ENCODE measurements at places on chromosomes 1 and 21.
A peak's percentile ranks its signal among the peaks of the same experiment; 100 is the strongest.

DNA sequence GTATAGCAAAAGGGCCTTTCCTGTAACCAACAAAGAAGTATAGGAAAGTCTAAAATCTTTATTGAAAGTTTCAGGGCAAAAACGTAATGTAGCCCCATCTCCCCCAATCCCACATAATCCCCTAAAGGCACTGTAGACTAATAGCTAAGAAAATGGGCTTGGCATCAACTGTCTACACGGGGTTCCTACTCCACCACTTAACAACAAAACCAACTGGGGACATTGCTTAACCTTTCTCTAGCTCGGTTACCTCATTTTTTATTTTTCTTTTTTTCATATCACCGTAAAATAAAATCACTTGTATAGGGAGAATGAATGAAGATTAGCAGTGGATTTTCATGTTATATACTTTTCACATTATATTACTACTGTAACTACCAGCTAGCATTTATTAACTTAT, 12.3 kb downstream of the MACF1 start:
- DNase-seq = no peak

DNA sequence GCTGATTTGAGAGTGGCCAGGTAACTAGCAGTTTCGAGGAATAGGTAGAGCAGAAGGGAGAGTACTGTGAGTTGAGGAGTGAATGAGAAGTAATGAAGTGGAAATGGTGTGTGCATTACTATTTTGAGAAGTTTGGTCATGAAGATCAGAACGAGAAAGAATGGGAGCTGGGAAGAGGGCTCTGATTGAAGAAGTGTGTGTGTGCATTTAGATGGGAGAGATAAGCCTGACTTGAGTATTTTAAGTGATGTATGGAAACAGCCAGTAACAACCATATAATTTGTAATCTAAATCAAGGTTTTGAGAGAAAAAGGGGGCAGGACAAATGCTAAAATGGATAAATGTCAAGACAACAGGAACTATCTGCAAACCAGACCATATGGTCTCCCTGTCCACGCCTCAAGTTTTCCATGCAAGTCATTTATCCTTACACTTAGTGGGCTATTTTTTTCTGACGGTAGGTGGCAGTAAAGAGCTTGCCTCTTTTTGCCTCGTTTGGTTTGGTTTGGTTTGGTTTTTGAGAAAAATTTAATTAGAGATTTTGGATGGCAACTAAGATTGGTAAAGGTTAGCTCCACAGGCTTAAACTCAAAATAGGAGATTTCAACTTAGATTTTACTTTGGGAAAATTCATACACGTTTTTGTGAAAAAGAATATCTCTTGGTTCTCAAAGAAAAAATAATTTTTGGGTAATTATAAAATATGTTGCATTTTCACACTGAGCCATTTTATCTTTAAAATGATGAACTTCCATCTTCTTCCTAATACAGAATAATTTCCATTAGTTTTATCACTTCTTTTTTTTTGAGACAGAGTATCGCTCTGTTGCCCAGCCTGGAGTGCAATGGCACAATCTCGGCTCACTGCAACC, 9.5 kb upstream of the B3GALNT2 start:
- DNase-seq = peak; percentile 60

DNA sequence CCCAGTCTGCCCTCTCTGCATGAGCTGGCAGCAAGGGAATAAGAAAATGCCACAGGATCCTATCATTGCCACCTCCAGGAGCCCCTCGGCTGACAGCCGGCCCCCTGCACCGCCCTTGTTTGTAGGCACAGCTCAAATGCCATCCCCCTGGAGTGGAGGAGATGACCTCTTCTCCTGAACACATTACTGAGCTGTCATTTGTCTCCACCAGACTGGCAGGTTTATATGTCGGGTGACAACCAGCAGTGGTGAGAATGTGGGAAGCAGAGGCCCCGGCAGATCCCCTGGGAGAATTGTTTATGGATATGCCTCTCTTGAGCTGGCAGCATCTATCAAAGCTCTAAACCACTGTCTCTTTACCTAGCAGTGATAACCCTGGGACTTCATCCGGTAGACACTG, 135.4 kb upstream of the FMN2 start:
- DNase-seq = no peak

DNA sequence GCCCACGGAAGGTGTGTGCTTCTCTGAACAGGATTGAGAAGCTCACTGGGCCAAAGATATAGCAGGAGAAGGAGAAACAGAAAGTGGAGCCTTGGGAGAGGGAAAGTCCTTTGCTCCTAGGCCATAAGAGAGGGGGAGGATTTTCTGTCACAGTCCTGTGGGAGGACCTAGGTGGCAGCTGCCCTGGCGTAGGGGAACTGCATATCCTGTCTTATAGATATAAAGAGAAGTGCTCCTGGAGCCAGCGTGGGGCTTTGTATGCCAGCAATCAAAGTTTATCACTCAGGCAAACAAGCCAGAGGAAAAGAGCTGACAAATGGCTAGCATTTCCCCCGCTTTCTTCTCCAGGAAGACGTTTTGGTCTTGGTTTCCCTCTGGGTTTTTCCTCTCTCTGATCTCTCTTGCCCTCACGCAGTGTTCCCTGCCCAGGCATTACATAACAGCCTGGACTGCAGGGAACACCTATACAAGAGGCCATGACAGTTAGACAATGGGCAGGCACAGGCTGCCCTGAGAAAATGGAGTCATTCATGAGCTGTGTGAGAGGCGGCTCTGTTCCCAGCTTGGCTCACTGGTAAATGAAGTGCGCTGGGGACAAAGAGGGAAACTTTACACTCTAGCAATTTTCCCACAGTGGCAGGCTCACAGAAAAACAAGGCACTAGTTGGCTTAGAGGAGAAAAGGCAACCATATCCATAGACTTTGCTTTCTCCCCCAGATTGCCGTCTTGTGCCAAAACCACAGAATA, 52.5 kb upstream of the ZNF648 start:
- DNase-seq = no peak

DNA sequence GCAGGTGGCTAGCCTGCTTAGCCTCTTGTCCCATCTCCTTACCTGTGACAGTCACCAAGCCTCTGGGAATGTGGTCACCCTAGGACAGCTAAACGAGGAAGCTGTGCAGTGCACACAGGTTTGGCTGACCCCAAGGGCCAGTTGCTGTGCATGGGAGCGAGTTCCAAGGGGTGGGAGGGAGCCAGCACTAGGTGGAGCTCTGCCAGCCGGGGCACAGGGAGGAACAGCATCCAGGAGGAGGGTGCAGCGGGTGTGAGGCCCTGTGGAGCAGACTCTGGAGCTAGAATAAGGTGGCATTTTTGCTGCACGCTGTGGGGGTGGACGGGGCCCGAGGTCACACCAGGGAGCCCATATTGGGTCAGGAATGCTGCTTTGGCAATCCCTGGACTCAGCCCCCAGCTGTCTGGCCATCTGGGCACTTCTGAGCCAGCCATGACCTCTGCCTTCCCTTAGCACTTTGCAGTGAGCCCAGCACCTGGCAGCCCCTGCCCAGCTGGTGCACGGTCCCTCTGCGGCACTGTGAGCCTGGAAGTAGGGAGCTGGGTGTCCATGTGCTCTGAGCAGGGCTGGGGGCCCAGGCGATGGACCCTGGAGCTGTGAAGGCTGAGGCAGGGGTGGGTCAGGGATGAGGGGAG, 8.7 kb downstream of the PDXK start:
- no peak for DNase-seq

DNA sequence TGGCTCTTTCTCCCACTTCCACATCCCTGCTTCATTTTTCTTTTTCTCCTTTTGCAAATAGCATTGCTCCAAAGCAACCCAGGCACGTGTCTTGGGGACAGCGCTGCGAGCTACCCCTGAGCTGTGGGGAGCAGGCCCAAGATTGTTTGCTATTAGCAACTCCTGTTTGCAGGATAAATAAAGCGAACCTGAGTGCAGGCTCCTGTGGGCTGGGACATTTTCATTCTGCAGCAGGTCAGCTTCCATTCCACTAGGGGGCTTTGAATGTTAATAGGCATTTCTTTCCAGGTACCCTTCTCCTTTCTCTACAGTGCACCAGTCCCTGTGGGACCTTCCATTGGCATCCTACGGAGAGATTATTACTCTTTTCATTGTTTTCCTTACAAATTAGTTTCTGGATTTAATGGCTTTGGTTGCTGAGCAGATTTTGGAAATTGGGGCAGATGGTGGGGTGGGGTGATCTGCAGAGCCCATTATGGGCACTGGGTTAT, 54.0 kb downstream of the OLFML3 start:
- no peak for DNase-seq

GRCh38 chr1:229070168-229070567, 200.7 kb upstream of the RAB4A start:
- peak; percentile 31 for DNase-seq

- no peak for DNase-seq
Observed at GRCh38 chr1:202268032-202268431, 73.7 kb downstream of the UBE2T start.

DNA sequence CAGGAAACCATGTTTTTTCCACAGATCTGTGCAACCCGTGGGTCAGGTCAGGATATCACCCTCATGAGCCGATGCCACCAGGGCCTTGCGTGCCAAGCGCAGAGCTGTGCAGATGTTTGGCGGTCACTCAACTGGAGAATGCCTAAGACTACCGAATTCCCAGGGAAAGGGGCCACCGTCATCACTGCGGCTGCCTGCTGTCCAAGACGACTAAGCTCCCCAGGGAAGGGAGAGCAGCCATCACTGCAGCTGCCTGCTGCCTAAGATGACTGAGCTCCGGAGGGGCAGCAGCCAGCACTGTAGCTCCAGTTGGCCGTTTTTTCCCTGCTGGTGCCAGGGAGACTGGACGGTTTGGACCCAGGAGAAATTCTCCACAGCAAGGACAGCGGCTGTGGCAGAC, 31.1 kb downstream of the AKT3 start:
- DNase-seq = no peak

GRCh38 chr1:78234496-78234895, 188.7 kb downstream of the GIPC2 start:
- no peak for DNase-seq

- no peak for DNase-seq
Observed at GRCh38 chr1:198678901-198679329, 40.1 kb downstream of the PTPRC start.

DNA sequence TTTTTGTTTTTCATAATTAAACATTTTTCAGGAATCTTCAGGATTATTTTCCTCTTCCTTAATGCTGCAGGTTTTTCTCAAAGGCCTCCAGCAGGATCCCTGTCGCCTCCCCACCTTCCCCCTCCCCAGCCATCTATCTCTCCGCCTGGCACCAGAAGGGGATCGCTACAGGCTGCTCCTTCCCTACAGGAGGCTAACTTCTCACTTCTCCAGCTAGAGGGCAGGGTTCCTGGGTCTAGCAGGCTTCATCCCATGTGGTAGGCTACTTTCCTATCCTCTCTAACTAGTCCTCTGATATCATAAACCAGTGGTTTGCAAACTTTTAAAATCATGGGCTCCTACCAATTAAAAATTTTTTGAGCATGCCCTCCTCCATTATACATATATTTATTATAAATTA, 104.1 kb downstream of the KCNN3 start:
- DNase-seq = no peak

GRCh38 chr1:27515626-27516025, 25.7 kb upstream of the WASF2 start:
- no peak for DNase-seq

GRCh38 chr1:25685211-25685750, 68.7 kb downstream of the MAN1C1 start:
- DNase-seq = no peak

All from NCI-H1048 (cell line).